LoVo (cell line): ENCODE measurements at places on chromosomes 4 and X.

DNA sequence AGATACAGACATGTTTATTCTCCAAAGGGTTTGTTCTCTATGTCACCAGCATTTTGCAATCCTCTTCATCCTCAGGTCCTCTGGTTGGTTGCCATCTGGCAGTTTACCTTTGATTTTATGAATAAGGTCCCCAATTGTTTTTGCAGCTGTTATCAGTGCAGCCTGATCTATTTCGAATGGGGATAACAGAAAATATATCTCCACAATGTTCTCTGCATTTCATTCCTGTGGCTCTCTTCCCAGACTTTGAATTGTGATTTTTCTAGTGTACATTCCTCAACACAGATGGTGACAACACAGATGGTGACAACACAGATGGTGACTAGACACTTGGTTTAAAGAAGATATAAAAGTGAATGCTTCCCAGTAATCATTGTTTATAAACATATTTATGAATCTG, 74.1 kb downstream of the FBXO8 start:
- DNase-seq: no peak

GRCh38 chr4:123826896-123827295, 430.3 kb downstream of the SPRY1 start:
- DNase-seq: no peak

DNA sequence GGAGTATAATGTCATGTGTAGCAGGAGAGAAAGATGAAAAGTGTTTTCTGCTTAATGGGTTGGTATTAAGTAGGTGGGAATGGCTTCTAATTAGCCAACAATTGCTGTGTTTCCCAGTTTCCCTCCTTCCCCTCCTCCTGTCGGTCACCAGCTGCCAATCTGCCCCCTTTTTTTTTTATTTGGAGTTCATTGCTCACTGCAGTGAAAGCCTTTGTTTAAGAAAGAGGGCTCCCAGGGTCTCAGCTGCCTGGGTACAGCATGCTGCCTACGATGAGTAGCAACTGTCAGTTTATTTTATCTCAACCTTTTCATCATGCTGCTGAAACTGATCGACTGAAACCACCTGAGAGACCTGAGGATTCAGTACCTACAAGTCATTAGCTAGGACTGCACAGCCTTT, 149.0 kb downstream of the POU4F2 start:
- no peak for DNase-seq

DNA sequence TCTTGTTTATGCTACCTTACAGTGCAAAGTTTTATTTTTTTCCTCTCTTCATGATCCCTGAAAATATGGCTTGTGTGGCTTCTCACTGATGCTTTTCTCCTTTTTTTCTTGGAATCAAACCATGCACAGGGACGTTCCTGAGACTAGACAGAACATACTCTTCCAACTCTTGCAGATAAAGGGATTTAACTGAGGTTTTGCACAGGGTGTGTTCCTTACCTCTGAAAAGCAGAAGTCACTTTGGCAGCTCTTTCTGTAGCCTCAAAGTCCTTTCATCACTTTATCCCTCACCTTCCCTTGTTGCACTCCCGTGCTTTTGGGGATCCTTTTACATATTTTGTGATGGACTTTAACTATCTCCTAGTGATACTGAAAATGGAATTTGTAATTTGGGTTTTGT, 300.1 kb downstream of the SPRY1 start:
- no peak for DNase-seq

DNA sequence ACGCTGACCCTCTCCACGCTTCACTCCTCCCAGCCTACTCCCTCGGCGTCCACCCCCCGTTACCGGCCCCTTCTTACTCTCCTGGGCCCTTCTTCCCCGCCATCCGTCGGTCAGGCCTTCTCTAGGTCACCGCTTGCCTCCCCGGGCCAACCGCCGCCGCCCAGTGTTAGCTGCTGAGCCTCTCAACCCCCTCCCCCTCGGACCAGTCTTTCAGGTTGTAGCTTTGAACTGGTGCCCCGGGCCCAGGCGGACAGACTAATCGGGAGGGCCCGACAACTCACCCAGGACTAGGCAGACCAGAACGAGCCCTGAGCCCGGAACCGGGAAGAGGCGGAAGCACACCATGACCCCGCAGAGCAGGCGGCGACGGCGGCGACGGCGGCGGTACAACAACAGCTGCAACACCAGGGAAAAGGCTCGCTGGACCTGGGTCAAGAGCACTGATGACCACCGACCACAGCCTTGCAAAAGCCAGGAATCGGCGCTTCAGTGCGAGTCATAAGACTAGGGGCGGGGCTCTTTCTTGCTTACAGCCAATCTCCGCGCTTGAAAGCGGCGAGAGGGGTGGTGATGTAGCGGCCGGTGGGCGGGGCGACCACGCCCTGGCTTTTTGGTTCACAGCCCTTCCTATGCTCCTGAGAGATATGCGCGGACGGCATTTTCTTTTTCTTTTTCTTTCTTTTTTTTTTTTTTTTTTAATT, at the start of gene LAMP2:
Gene LAMP2, minus strand, starts transcription at position 472 of the 701 bp plus-strand sequence. Its CDS starts 127 bp downstream, at position 345.
- peak; percentile 81 for DNase-seq

DNA sequence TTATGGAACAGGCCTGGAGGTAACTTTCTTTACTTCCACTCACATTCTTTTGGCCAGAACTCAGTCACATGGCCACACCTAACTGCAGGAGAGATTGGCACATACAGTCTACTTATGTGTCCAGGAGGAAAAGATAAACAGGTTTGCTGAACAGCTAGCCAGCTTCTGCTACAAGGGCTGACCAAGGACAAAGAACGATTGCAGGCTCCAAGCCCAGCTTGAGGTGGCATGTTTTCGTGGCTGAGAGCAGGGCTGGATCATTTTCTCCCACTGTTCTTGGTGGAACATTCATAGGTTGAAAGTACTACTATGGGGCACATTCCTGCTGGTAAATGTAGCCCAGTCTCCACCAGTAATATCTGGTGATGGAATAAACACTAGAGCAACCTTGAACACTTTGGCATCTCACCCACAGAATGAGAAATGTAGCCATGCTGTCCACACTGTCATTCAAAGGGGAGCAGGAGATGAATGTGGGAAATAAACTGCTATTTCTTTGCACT, 28.2 kb downstream of the NHS start:
- DNase-seq: no peak

- no peak for DNase-seq
Measured at GRCh38 chr4:167779864-167780263, 312.5 kb upstream of the ANXA10 start.

GRCh38 chr4:35548921-35549320, 695.4 kb downstream of the ARAP2 start:
- DNase-seq: no peak

DNA sequence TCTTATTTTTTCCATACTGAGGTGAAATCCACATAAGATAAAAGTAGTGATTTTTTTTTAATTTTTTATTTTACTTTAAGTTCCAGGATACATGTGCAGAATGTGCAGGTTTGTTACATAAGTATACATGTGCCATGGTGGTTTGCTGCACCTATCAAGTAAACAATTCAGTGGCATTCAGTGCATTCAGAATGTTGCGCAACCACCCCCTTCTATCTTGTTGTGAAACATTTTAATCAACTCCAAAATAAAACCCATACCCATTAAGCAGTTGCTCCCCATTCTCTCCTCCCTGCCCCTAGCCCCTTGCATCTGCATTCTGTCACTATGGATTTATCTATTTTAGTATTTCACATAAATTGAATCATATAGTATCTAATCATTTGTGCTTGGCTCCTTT, 121.2 kb downstream of the KLHL13 start:
- no peak for DNase-seq

DNA sequence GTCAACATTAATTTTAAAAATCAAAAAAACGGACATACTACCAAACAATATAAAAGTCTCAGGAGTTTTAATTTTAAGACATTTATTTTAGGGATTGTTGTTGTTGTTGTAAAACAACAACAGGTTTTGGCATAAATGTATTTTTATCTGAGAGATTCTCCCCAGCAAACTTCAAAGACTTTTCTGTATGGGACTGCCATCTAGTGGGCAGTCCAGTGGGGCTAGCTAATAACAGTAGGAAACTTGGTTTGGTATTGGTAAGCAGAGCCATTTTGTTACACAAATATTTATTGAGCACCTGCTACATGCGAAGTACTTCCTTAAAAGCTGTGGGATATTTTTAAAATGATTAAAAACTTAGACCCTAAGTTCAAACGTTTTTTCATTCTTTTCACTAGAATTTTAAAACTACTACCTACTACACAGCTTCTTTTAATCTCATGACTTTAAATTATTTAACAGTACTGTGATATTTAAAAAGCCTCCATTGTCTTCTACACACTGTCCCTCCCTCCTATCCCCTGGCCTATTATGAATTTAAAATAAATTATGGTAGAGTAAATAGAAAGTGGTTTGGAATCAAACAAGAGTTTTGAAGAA, 1028.4 kb upstream of the INTU start:
- peak; percentile 12 for DNase-seq

- no peak for DNase-seq
Measured at GRCh38 chrX:129347291-129347690, 176.0 kb downstream of the SMARCA1 start.
